AG20443 (cell line): ENCODE measurements at places on chromosomes 3 and 15.

GRCh38 chr3:64266983-64267382 is 41.7 kb upstream of the PRICKLE2 start:
- peak; percentile 9 for DNase-seq

DNA sequence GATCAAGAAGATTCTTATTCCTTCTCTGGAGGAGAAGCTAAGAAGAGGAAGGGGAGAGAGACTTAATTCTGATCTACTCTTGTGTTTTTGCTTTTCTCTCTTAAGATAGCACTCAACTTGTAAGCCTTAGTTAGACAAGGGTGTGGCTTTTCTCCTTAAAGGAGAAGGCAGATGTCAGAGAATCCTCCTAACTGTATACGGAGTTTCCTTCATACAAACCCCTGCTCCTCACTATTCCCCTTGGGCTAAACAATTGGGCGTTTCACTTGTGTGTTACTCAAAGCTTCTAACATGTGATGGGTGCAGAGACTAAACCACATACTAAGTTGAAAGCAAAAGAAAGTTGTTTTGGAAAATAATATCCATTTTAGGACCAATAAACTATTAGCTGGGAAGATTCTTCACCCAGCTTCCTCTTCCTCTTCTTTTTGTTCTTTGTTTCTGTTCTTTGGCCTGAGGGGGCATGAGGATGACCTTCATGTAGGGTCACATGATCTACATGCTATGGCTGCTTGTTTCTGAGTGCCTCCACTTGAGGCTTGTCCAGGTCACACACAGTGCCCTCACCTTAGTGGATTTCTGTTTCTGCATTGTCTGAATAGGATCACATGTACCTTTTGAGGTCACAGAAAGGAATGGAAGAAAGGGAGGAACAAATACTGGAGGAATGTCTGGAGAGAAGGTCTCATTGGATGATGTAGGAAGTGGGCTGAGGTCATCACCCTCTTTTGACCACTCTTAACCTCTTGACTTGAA is 14.6 kb downstream of the SPINK8 start:
- no peak for DNase-seq

GRCh38 chr3:158672215-158673176 is at the start of gene LXN:
LXN (minus strand) TSS chr3:158672648; CDS start chr3:158672478, 170 bp downstream.
- DNase-seq = peak; percentile 89

DNA sequence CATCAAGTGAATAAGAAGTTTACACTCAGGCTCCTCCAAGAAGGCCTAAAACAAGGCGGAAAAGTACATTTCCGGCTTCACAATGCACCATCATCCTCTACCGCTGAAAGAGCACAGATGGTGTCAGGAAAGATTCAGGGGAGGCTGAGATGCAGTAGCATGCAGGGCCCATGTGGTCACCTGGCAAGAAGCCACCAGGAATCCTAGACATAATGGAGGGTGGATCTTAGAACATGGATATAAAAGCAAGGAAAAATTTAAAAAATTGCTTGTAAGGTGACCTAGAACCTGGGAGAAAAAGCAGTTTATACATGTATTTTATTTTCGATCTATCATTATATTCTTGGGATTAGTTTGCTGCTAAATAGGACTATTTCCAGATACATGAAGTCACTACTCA is 21.9 kb upstream of the OTOL1 start:
- no peak for DNase-seq

- DNase-seq = no peak
These were observed 1.4 kb upstream of the SLC41A3 start for GRCh38 chr3:126085276-126085675.

DNA sequence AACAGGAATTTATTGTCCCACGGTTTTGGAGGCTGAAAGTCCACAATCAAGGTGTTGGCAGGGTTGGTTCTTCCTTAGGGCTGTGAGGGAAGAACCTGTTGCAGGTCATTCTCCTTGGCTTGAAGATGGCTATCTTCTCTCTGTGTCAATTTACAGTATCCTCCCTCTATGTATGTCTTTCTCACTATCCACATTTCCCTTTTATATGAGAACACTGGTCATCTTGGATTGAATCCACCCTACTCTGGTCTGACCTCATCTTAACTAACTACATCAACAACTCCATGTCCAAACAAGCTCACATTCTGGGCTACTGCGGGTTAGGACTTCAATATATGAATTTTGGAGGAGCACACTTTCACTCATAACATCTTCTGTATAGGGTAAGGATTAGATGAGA is 61.9 kb downstream of the CLDN1 start:
- no peak for DNase-seq

DNA sequence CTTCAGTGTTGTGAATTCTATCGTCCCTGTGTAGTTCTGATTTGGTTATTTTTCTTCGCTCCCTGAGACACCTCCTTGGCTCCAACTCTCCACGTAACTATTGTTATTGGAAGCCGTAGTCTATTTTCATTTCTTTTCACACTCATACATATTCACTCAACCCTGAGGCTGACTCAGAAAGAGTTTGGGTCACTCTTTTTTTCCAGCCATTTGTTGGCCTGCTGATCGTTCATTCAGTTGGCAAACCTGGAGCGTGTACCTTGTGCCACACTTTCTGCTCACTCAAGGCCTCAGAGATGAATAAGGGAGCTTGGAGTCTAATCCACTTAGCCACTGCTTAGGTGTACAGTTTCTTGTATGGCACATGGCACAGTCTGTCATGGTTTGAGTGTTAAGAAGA is 22.4 kb downstream of the GYG1 start:
- DNase-seq = no peak

GRCh38 chr15:98231696-98232440 is 271.4 kb downstream of the ARRDC4 start:
- peak; percentile 18 for DNase-seq

DNA sequence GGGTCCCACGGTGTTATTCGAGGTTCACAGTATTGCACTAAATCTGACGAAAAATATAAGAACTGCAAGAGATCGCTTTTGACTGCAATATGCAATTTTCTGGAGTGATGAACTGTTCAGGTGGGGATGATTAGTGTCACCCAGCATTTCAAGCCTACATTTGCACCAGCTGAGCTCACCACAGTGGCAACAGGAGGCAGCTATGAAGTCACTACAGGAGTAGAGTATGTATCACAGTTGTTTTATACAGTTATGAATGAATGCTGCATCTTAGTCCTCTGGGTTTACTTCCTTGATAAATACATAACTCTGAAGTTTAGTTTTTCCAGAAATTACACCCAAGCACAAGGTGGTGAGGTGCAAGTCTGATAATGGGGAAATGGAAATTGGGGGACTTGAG is 69.6 kb downstream of the CHSY1 start:
- DNase-seq = no peak

DNA sequence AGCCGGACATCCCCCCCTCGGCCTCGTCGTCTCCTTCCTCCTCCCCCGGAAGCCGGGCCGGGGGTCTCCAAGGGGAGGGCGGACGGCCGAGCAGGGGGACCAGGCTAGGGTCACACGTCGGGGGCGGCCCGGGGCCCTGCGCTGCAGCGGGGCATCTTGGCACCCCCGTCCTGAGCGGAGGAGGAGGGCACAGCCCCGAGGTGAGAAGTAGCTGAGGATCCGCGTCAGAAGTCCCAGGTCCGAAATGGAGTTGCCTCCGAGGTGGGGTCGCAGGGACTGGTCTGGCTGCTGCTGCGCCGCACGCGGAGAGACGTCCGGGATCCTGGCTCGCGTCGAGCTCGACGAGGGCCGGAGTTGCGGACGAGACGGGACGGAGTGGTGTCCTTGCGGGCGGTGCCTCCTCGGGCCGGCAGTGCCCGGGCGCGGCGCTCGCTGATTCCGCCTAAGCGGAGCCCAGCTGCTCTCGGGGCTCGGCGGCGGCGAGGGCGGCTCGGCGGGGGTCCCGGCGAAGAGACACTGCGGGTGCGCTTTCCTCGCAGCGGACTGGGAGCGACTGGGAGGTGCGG is at the start of gene ADCY5:
TSS of gene ADCY5 (minus strand) at position 555 of the 566 bp plus-strand sequence. CDS start at position 10, 545 bp downstream.
- DNase-seq = peak; percentile 52

DNA sequence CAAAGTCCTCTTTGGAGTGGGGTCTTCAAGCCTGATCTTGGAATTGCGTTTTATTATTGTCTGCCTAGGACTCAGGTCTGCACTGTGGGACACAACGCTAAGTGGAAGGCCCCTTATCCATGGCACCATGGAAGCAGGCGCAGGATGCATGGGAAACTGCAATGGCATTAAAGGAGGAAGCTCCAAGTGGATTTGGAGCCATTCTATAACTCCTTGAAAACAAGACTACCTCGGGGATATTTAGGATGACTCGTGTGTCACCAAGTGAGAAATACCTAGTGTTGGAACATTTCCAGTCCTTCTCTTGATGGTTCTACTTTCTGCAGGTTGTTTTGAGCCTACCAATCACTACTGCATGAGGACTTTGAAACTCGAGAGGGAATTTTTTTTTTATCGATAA is 126.6 kb upstream of the ZBED2 start:
- no peak for DNase-seq

DNA sequence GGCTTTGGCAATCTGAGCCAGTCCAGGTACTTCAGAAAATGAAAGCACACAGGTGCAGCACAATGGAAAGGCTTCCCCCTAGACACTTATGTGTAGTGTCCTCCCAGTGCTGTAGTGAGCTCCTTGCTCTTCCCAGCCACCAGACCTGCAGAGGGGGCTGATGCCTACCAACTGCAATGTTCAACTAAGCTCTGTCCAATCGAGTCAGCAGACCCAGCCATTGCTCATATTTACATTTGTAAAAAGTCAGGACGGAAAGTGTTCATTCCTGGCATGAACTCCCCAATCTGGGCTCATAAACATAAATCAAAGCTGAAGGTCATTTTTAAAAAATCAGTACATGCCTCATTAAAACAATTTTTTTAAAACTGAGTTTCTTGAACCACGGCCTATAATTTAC is 73.0 kb downstream of the FOXP1 start:
- peak; percentile 39 for DNase-seq
